ENCODE measurements at places on chromosomes 12 and 14. TPM values are rescaled to one million over a fixed set of nuclear protein-coding genes. Genes with fewer than 3 reads are reported as not detected.
A peak's percentile ranks its signal among the peaks of the same experiment; 100 is the strongest.

GRCh38 chr14:94144765-94145164, 15.4 kb upstream of the IFI27L2 start:
- no peak for DNase-seq

- DNase-seq = no peak
Observed at GRCh38 chr12:100565987-100566545, 7.4 kb upstream of the GAS2L3 start.

- peak; percentile 66 for DNase-seq
Observed at GRCh38 chr14:91244501-91244901, at the start of gene GPR68. Gene GPR68 (minus strand): TSS chr14:91244704. CDS start chr14:91235050, 9,654 bp downstream.

- no peak for DNase-seq
Observed at GRCh38 chr14:62308891-62309290, 546.7 kb downstream of the SNAPC1 start.

- peak; percentile 15 for DNase-seq
Observed at GRCh38 chr14:105384605-105385321, 13.6 kb upstream of the TEX22 start.

DNA sequence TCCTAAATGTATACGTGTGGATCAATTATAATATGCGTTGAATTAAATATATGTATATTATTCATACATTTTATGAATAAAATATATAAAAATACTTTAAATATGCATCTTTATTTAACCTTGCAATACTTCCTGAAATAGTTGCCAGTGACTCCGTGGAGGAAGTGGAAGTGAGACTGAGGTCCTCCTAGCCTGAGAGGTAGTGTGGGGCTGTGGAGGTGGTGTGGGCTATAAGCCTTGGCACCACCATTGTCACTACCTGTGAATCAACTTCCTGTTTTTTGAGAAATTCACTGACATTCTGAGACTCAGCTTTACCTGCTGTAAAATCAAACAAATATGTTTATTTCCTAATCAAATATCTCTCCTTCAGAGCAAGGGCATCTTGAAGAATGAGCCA, 514.2 kb downstream of the VRK1 start:
- DNase-seq = no peak

Gene LGR5
- total RNA-seq = 0.12 TPM
